ENCODE measurements at places on chromosomes 1 and 21. TPM values are rescaled to one million over a fixed set of nuclear protein-coding genes. Genes with fewer than 3 reads are reported as not detected.

The CRP gene
- total RNA-seq, result not detected

The RBM34 gene
- total RNA-seq, result 93.9 TPM

The NBPF12 gene
- 3.0 TPM for total RNA-seq

The DEPDC1 gene
- 18.7 TPM for total RNA-seq

The SH2D1B gene
- total RNA-seq, result not detected

DNA sequence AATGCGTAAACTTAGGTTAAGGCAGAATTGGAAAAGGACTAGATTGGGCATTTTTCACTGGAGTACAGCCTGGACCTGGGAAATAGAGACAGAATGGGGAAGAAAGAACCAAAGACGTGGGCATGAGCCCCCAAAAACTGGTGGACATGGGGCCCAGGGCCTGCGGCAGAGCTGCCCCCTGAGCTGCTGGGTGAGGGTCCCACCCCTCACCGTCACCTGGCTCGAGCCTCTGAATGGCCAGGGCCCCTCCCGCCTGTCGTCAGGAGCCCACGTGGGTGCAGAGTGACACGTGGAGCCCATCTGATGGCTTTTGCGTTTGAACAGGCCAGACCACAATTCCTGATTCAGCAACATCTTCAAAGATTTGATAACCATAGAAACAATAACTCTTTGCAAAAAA is 360.9 kb upstream of the VAMP3 start:
- no peak for DNase-seq

DNA sequence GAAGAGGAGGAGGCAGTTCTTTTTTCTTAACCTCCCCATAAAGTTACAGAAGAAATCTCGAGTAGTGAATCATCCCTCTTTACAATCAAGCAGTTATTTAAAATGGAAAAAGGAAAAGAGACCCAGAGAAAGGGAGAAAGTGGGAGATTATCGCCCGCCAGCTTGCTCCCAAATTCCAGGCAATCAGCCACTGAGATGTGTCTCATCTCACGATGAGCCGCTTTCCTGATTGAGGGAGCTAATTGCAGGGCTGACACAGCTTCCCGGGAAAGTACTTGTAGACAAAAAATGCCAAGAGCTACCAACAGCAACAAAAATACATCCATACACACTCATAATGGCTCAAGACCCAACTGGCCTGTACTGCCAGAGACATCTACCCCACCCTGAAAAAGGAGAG is 191.6 kb upstream of the ZC3H12A start:
- no peak for DNase-seq

DNA sequence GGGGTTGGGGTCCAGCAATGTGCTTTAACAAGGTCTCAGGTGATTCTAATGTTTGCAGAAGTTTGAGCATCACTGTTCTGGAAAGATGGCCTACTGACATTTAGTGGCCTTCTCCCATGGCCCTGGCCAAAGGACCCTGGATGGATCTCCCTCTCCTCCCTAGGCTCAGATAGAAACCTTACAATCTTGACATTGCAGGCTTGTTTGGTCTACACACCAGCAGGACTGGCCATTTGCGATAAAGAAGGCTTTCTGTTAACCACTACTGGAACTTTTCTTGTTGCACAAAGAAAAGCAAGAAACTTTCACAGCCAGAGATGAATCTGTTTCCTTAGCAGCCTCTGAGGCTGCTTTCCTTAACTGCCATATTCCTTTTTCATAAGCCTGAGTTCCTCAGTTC is 6.2 kb downstream of the DNALI1 start:
- no peak for DNase-seq

- DNase-seq, result no peak
Observed at GRCh38 chr1:223345720-223346119, 18.3 kb downstream of the SUSD4 start.

DNA sequence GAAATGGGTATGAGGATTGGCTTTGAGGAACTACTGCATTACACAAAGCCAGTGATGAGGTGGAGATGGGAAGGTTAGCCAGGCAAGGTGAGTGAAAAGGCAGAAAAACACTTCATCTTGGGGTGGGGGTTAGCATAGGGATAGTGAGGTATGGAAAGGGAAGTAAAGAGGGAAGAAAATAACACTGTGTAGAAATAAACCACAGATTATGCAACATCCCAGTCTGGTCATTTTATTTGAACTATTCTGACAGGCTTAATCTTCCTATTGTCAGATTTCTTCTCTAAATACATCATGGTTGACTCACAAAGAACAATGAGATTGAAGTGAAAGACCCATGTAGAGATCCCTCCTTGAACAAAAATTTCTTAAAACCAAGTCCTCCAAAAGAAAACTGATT is 640.2 kb downstream of the PTPRC start:
- no peak for DNase-seq

- DNase-seq, result no peak
Observed at GRCh38 chr21:37940691-37941090, 24.4 kb upstream of the KCNJ6 start.

GRCh38 chr1:186882372-186883134 is 53.8 kb downstream of the PLA2G4A start:
- DNase-seq, result no peak
